Activated CD4-positive, alpha-beta T cell treated with anti-CD3 and anti-CD28 coated beads, Interleukin-2, amount 10 ng/mL, durations not matched to agents 24 days and 14 days (primary cell): ENCODE measurements at places on chromosomes 5 and 9. TPM values are rescaled to one million over a fixed set of nuclear protein-coding genes. Genes with fewer than 3 reads are reported as not detected.

Gene EIF4EBP3
- total RNA-seq, result 13.8 and 13.9 TPM in 2 replicates

Gene BTNL3
- total RNA-seq, result not detected in 2 replicates

Gene B4GALT1
- total RNA-seq, result 53.8 and 55.7 TPM in 2 replicates

Gene SLC6A19
- not detected in 2 replicates for total RNA-seq
